Stimulated activated CD8-positive, alpha-beta memory T cell treated with anti-CD3 and anti-CD28 coated beads, Interleukin-15, amount 100 ng/mL, for 24 hours (primary cell): ENCODE measurements at places on chromosomes 1 and 21.

DNA sequence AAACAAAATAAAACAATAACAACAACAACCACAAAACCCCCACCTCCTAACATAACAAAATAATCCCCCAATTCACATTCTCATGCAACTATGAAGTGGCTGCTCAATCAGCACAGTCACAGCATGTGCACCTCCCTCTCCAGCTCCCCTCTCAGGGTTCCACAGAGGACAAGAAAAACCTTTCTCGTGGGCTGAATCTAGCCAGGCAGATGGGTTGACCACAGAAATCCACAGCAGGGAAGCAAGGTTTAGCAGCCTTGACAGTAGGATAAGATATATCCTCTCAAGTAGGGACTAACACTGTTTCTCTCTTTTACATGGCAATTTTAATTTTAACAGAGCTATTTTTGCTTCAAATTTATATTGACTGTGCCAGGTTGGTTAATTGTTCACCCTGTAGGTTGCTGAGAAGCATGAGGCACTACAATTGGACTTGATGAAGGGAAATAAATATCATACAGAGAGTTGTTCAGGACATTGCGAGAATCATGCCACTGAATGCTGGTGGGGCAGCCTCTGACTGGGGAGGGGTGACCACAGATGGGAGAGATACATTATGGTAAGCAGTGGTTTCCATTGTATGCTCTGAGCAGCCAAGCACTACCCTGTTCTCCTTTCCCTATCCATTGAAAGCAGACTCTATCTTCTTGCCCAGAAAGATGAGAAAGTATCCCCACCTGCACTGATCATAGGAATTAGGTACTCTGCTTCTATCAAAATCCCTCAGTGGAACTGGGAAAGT lies 535.1 kb downstream of the DPYD start:
- DNase-seq, result no peak

- DNase-seq, result no peak
Measured at GRCh38 chr1:12180315-12180714, 13.5 kb downstream of the TNFRSF1B start.

- no peak for DNase-seq
Measured at GRCh38 chr21:34796518-34797200, 127.9 kb downstream of the CLIC6 start.

DNA sequence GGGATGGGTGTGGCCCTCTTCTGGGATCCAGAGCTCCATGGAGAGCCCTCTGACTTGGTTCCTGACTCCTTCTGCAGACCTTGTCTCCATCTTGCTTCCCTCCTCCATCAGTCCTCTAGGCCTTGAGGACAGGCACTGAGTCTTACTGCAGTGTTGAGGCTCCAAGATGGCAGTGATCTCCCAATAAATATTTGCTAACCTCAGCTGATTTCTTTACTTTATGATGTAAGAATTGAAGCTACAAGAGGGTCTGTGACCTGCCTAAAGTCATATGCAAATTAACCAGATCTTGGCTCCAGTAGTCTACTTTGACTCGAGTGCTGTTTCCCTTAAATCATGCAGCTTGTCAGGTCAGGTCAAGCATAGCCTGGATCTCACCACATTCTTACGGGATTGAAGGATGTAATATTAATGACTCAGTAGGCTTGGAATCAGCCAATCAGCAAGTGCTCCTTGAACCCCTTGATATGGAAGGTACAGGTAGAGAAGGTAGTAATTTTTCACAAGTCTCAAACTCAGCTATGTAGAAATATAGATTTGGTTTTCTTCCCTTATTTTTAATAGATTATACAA lies 93.0 kb downstream of the CLIC6 start:
- DNase-seq, result no peak

GRCh38 chr1:27357281-27358037 lies 9.3 kb downstream of the MAP3K6 start:
- DNase-seq, result peak; percentile 74

DNA sequence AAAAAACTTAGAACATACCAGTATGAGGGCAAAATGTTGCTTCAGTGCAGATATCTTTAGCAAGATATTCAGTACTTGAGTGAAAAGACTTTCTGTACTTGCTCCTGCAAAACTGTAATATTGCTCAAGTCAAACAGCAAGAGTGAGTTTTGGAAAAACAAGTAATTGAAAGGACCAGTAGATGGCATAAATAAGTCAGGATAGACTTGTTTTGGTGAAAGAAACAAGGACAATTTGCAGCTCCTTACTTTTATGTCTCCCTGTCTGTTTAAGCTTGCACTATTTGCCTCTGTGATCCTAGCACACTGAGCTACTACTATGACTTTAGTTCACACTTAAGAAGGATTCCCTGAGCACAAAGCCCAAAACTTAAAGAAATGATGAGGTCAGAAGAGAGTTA lies 39.1 kb downstream of the IFI44 start:
- DNase-seq, result no peak

DNA sequence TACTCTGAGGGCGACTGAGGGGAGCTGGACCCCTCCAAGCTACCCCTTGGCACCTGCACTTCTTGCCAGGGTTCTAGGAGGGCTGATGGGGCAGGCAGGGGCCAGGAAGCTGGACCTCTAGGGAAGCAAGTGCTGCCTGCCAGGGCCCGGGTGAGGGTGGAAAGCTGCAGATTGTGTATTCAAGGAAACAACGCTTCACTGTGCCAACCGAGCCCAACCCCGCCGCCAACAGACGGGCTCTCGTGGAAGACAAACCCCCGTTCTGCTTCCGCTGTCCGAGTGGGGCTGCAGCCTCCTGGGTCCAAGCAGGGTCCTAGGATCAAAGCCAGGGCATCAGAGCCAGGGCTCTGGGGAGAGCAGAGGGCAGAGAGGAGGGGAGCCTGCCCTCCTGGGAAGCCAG lies 3.2 kb downstream of the EFHD2 start:
- DNase-seq, result no peak

- no peak for DNase-seq
Measured at GRCh38 chr1:93448292-93448982, 519 bp downstream of the FNBP1L start.

- DNase-seq, result no peak
Measured at GRCh38 chr1:3114131-3114744, 45.2 kb downstream of the PRDM16 start.

DNA sequence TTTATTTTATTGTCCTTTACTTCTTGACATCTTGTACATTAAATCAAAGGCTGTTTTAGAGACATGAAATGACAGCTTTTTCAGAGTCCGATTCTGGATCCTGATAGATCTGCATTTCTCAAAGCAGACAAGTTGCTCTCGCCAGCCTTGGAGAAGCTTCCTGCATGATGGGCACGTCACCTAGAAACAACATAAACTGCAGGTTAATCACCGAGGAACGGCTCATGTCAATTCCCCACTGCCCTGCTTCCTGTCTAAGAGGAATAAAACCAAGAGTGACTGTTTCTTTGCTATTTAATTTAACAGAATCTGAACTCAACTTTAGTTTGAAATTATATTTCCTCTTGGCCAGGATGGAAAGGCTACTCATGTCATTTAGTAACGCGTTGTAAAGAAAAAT lies 77.0 kb downstream of the RWDD3 start:
- DNase-seq, result no peak

GRCh38 chr21:32612999-32613337 lies 791 bp upstream of the CFAP298 start:
- DNase-seq, result no peak

- DNase-seq, result no peak
Measured at GRCh38 chr1:154877370-154877974, 7.4 kb upstream of the KCNN3 start.

DNA sequence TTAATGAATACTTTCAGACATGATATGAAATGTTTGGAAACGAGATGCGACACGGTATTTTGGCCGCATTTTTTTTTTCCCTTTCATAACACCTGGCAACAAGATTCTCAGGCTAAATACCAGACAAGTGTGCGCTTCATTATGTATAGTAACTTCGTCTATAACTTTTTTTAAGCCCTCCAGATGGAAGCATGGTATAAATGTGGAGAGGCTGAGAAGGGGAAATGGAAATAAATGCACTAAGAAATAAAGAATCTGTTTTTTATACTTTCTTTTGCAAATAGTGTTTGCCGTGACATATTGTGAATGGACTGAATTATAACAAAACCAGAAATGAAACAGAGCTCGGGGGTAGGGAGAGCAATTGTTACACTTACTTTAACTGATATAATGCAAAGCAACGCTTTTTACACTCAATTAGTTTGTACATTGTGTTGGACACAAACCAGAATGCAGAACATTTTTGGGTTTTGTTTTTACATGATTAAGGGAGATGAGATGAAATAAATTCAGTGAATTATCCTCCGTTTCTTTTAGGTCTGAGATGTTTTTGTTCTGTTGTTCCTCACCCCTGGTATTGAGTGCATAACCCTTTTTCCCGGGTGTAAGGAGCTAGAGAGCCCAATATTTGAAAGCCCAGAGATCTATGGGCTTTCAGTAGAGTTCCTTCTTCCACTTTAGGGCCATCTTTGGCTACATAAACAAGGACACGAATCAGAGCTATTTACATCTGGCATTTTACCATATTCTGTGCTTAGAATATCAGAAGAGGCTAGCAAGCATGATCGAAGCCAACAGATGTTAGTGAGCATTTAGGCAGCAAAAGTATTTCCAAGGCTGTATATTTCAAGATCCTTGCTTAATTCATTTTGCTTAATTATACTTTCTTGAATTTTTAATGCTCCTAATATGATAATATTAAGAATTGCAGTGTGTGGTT lies 478.0 kb downstream of the CAMTA1 start:
- DNase-seq, result no peak

DNA sequence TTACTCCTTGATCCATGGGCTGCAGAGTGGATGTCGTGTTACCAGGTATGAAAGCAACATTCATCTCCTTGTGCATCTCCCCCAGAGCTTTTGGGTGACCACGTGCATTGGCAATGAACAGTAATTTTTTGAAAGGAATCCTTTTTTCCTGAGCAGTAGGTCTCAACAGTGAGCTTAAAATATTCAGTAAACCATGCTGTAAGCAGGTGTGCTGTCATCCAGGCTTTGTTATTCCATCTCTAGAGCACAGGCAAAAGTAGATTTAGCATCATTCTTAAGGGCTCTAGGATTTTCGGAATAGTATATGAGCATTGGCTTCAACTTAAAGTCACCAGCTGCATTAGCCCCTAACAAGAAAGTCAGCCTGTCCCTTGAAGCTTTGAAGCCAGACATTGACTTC lies 27.3 kb downstream of the AGPAT3 start:
- no peak for DNase-seq

- no peak for DNase-seq
Measured at GRCh38 chr1:62398377-62398776, 38.5 kb upstream of the USP1 start.

DNA sequence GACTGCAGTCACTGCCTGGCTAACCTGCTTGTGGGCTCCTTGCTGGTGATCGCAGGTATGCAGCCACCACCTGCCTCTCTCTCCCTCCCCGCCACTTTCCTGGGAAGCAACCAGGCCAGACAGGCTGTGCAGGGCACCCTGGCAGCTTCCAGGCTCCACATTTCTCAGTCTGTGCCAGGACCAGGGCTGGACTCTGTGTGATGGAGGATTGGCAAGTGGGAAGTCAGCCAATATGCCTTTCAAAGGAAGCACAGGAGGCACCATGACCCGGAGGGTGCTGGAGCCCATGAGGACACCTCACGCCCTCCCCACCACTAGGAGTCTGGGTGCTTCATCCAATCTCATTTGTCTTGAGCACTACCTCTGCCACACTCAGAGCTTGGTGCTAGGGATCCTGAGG lies 15.8 kb upstream of the DISP3 start:
- DNase-seq, result no peak

DNA sequence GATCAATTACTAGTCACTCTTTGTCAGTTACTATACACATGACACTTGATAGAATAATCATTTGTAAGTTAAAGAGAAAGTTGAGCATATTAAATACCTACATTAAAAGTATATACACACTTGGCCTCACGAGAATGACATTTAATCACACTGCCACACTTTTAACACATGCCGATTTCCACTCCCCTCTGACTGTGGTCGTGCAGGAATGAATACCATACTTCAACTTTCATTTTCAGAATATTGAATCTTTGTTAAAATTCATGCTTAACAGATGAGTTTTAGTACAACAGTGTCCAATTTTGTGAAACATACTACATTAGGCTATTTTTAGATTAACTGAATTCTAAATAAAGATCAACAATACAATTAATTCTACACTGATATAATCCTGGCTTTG lies 78.2 kb upstream of the SDC3 start:
- DNase-seq, result no peak
